ENCODE measurements at places on chromosomes 5 and 9.

- DNase-seq = no peak
Measured at GRCh38 chr5:57179262-57180200, 5.7 kb downstream of the GPBP1 start.

- DNase-seq = peak; percentile 23
Measured at GRCh38 chr5:178332210-178332641, 99.6 kb upstream of the PHYKPL start.

DNA sequence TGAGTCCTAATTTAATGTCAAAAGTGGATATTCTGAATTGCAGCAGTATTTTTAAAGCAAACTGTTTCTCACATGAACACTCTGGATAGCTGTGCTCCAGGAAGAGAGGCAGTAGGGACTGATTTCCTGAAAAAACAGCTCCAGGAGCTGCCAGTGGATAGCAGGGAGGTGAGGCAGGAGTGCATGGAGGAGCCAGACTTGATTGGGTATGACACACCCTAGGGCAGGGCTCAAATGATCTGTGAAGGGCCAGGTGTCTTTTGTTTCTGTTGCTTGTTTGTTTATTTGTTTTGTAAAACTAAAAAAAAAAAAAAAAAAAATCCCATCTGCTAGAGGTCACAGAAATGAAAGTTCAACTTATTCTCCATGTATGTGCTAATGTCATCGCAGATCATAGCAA, 83.4 kb downstream of the ADRB2 start:
- no peak for DNase-seq

- no peak for DNase-seq
Measured at GRCh38 chr9:96621618-96622017, 2.0 kb upstream of the CDC14B start.

- DNase-seq = no peak
Measured at GRCh38 chr5:67100301-67100700, 96.3 kb downstream of the CD180 start.

DNA sequence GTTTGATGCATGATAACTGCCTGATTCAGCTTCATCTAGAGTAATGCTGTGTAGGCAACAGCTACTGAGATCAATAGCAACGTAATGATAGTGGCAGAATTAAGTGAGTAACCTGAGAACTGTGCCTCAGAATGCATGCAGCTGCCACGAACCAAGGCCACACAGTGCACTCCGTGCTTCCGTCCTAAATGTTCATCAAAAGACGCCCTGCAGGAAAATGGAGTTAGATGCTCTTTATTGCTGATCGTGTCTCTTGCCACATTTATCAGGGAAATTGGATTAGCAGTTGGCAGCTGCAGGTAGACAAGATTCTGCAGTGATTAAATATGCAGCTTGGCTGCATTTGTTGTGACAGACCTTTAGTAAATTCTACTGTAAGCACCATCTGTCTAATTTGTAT, 107.7 kb upstream of the TLX3 start:
- no peak for DNase-seq
